ENCODE measurements at places on chromosomes 13 and 19.

GRCh38 chr13:94263038-94263437 lies 216.4 kb downstream of the DCT start:
- DNase-seq = no peak

DNA sequence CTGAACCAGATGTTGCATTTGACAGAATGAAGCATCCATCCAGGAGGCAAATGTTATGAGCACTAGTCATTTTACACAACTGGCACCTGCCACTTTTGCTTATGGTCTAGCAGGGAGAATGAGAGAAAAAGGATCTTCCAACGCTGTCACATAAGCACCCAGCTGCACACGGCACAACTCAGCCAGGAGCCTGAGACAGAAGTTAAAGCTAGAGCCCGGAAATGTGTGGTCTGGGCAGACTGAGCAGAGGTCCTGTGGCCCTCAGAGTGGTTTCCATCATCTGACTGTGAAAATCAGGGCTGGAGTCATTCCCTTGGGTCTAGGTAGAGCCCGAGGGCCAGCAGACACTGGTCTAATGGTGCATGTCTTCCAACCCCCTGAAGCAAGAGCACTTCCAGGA lies 78.4 kb upstream of the XPO4 start:
- no peak for DNase-seq

DNA sequence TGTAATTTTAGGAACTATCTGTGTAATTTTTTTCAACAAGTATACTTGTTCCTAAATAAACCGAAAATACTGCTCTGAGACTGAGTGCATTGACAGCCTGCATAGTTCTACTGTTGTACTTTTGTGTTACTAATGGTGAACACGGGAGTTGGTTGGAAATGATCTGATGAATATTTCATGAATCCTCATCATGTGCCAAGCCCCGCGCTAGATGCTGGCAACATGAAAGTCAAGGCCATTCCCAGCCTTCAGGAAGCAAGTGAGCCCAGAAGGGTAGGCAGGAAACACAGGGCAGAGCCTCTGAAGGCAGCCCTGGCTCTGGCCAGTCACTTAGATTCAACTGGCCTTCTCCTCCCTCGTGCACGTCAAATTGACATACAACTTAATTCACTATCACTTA lies 106.1 kb downstream of the ABCC4 start:
- no peak for DNase-seq

GRCh38 chr13:111152844-111153243 lies 37.7 kb downstream of the ARHGEF7 start:
- DNase-seq = no peak

GRCh38 chr19:18086590-18087138 lies at the start of gene IL12RB1:
TSS of gene IL12RB1 (minus strand) at chr19:18086934. CDS start at chr19:18086823, 111 bp downstream.
- DNase-seq = no peak

DNA sequence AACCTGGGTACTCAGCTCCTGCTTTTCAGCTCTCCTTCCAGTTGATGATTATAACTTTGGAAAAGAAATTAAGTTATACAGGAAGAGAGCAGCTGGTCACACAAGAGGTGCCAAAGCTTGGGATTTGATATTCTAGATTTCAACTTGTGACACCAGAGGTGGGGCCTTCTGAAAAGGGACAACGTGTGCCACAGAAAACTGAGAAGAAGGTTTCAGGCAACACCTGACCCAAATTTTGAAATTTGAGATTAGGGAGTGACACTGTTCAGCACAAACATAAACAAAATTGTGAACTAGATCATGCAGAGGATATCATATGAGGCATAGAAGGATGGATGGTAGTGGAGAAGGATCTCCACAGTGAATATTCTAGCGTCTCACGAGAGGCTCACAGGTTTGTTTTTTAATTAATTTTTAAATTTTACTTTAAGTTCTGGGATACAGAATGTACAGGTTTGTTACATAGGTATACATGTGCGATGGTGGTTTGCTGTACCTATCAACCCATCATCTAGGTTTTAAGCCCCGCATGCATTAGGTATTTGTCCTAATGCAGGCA lies 379.7 kb downstream of the ENOX1 start:
- DNase-seq = no peak

- no peak for DNase-seq
Observed at GRCh38 chr13:105565136-105565727, 970.2 kb downstream of the EFNB2 start.

DNA sequence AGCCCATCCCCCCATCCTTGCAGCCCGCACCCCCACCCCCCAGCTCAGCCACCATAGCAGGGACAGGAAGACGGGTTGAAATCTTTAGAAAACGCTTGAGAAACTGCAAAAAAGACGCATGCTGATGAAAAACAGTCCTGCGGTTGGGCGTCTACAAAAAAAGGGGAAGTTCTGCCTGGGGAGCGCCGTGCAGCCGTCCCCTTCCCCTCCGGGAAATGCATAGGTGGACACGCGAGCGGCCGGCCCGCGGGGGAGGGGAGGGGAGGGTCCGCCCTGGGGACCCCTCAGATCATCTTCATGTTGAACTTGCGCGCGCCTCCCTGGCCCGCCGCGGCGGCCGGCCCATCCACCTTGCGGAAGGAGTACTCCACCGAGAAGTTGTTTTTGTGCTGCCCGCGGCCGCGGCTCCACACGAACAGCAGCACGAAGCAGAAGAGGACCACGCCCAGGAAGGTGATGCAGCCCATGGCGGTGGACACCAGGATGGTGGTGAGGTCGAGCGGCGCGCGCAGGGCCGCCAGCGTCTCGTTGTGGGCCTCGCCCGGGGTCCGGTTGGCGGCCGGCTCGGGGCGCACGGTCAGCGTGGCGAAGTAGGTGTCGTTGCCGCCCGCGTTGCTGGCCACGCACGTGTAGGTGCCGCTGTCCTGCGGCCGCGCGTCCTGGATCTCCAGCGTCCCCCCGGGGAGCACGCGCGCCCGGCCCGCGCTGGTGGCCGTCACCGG lies 7.9 kb upstream of the PEAK3 start:
- DNase-seq = no peak

DNA sequence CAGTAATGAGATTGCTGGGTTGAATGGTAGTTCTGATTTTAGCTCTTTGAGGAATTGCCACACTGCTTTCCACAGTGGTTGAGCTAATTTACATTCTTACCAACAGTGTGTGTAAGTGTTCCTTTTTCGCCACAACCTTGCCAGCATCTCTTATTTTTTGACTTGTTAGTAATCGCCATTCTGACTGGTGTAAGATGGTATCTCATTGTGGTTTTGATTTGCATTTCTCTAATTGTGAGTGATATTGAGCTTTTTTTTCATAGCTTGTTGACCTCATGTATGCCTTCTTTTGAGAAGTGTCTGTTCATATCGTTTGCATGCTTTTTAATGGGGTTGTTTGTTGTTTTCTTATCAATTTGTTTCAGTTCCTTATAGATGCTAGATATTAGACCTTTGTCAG lies 245.0 kb downstream of the MTUS2 start:
- no peak for DNase-seq

- no peak for DNase-seq
Observed at GRCh38 chr19:45539459-45539858, 32.2 kb downstream of the VASP start.

DNA sequence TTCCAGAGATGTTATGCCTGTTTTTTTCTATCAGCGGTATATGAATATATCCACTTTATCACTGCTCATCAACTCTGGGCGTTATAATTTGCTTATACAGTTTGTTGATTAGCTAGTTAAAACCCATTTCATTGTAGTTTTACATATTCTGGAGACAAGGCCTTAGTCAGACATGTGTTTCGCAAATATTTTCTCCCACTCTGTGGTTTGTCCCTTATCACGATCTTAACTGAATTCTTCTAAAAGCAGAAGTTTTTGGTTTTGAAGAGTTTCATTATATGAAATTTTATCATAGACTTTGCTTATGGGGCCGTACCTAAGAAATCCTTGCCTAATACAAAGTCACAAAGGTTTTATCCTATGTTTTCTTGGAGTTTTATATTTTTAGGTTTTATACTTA lies 84.6 kb downstream of the FRY start:
- DNase-seq = no peak

DNA sequence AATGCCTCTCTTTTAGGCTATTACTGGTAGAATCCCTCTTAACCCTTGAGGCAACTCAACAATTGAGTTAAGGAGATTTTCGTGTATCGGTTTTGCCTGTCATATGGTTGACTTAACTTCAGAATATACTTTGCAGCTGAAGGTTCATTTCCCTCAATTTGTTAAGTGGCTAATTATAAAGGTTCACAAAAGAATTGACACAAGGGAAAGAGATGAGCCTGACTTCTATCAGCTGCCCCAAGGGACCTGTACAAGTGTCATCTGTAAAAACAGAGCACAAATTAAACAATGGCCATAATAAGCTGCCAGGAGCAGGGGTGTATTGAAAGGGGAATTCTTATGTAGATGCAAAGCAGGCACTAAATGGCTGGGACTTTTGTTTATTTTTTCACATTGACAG lies 334.8 kb upstream of the OBI1 start:
- DNase-seq = no peak

DNA sequence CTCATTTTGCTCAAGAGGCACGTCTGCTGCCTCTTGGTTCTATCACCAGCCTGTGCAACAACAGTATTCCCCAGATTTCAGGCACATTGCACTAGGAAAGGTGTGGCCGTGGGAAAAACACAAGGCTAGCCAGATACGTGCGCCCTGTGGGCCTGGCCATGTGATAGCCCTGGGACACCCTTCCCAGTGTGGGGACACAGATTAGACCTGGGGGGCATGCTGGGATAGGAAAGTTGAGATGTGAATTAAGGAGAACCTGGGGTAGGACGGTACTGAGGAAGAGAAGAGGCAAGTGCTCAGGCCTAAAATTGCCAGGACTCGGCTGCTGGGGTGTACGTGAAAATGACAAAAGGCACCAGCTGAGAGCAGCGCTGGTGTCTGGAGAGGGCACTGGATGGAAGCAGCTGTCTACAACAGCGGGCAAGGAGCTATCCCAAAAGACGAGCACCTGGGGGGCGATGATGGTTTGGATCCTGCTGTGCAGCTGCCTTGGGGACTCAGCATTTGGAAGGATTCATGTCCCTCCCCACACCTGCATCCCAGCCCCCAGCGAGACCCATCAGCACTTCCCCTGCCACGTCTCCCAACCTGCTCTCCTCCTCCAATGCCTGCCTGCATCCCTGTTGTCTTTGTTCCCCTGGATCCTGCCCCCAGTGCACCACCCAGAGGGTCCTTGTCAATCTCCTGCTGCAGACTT lies 54.3 kb downstream of the GGACT start:
- no peak for DNase-seq

GRCh38 chr19:4577020-4577782 lies 17.7 kb upstream of the SEMA6B start:
- DNase-seq = no peak

DNA sequence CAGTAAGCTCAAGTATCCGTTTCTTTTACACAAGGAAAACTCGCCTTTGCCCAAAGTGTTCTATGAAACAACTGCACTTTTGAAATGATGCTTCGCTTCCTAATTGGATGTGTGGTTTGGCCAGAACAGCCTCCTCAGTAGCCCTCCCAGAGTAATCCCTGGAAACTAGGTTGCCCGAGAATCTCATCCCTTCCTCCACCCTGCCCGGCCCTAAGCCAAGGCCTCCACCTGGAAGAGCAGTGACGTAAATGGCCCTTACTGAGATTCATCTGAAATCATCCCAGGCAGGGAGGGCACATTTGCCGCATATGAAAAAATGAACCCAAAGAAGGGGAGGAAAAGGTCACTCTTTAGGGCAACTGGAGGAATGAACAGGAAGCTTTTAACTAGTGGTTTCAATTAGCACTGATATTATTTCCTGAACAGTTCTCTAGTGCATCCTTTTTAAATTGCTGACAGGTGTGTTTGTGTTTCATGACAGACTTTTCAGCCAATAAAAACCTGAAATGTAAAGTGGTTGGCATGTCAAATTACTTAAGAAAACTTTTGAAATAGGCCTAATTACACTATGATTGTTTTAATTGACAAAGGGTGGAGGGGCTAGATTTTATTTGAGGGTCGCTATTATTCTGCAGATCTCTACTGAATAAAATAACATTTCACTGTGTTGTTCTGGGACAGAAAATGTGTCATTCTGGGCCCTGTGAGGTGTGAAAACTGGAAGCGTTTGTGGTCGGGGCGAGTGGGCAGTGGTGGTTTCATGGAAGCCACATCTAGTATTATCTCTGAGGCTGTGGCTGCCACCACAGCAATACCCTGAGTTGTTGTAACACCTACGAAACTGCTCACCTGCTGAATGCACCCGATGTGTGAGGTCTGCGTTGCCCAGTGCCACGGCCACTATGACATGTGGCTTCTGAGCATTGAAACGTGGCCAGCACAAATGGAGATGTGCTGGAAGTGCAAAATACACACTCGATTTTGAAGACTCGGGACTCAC lies 112.1 kb downstream of the ZIC5 start:
- DNase-seq = no peak

DNA sequence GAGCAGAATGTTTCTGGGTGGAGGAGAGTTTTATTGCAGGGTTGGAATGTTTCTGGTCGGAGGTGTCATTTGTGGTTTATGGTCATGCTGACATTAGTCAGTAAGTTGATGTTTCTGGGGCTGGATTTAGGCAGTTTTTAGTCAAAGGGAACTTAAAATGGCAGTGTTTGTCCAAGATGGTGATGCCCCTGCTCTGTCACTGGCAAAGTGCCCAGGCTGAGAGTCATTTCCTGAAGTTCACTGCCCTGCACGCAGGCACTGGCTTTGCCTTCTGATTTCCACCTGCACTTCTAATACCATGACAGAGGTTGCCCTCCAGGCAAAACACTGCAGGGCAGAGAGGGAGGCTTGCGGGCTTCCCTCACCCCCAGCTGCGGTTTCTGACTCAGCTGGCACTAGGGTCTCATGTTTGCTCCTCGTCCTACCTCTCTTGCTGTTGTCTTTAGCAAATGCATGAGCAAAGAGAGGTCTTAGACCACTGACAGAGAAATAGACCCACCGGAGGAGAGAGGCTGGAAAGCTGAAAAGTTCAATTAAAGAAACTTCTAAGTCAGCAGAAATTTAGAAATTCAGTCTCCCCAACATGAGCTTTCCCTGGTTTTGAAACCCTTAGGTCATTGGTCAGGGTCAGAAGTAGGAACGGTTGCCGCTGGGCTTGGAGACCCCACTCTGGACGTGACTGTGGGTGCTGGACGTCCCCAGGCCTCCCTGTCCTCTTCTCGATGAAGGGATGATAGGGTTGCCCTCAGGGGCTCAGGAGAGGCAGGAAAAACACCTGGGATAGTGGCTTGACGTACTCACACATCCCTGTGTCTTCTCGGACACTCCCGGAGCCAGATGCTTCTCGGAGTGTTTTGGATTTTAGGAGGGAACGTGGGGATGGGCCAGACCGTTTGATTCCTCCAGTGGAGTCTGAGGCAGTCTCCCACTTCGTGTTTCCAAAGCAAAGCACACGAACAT lies 26.3 kb downstream of the TMEM255B start:
- DNase-seq = no peak

GRCh38 chr13:94228763-94229162 lies 250.7 kb downstream of the DCT start:
- no peak for DNase-seq

DNA sequence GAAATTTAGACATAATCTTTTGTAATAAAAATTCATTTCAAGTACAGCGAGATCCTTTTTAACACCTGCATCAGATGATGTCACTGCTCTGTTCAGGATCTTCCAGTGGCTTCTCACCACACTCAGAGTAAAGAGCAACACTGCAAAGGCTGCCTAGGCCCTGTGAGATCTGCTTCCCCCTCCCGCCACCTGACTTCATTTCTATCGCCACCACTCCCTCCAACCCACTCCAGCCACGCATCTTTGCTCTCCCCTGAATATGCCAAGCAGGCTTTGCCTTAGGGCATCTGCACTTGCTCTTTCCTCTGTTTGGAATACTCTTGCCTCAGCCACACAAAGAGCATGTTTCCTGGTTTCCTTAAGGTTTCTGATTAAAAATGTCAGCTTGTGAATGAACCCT lies 58.3 kb downstream of the MBNL2 start:
- DNase-seq = no peak
